Chondrocyte (in vitro differentiated cells): ENCODE measurements at places on chromosomes 7 and 10. TPM values are rescaled to one million over a fixed set of nuclear protein-coding genes. Genes with fewer than 3 reads are reported as not detected.
A peak's percentile ranks its signal among the peaks of the same experiment; 100 is the strongest.

The SHTN1 gene
- total RNA-seq = 20.2 to 24.7 TPM (median 20.6 TPM) in 3 replicates

The VENTX gene
- total RNA-seq = not detected in 3 replicates

The PDZD7 gene
- 1.4 to 1.8 TPM (median 1.7 TPM) in 3 replicates for total RNA-seq

The OR6V1 gene
- not detected in 3 replicates for total RNA-seq

The ZKSCAN1 gene
- total RNA-seq = 61.5 to 72.1 TPM (median 62.3 TPM) in 3 replicates

DNA sequence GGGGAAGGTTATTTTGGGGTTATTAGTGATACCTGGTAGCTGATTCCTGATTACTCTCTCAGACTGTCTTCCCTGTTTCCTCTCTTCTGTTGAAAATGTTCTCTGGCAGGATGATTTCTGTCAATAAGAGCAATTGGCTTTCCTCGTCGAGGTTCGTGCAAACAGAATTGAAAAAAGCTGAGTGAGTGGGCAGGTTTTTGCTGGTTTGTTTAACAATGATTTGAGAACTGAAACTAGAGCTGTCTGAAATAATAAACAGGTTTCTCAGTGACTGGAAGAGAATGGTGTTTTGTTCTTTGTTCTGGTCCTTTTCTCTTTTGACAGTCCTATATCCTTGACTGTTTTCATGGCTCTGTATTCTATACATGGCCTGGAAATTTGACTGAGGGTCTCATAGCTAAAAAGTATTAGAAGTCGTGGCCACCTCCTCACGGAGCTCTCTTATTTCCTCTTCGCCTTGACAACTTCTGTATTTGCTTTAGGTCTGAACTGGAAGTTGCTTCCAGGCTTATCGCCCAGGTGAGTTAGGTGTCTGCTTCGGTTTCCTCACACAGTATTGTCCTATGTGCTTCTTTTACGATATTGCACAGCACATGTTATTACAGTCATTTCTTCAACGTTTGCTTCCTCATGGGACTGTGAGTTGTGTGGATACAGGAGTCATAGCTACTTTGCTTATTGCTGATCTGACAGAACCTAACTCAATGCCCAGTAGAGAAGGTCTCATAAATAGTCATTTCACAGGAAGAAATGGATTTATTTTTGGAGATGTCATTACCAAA lies 403.6 kb downstream of the NRG3 start:
- no peaks in the 10 kb centered on the region for H3K36me3 ChIP-seq
- no peaks in the 10 kb centered on the region for H3K4me1 ChIP-seq
- DNase-seq = no peak
- no peak overlapping the region for H3K27ac ChIP-seq

- peaks cover 30% of the 10 kb centered on the region for H3K4me1 ChIP-seq
- H3K27ac ChIP-seq = peak overlapping the region; percentile 80
- H3K36me3 ChIP-seq = no peaks in the 10 kb centered on the region
- no peaks in the 10 kb centered on the region for H3K27me3 ChIP-seq
- DNase-seq = no peak
Observed at GRCh38 chr7:73879977-73880681, 19.2 kb downstream of the TMEM270 start.

- H3K36me3 ChIP-seq = no peaks in the 10 kb centered on the region
- no peak for DNase-seq
- no peak overlapping the region for H3K27ac ChIP-seq
- H3K4me3 ChIP-seq = no peak overlapping the region
- H3K27me3 ChIP-seq = peaks cover 12% of the 10 kb centered on the region
- no peaks in the 10 kb centered on the region for H3K4me1 ChIP-seq
Observed at GRCh38 chr7:103857435-103857834, 132.0 kb downstream of the RELN start.

GRCh38 chr10:94631077-94631875 lies 52.3 kb upstream of the CYP2C18 start:
- H3K4me1 ChIP-seq = no peaks in the 10 kb centered on the region
- no peak for DNase-seq
- H3K4me3 ChIP-seq = no peak overlapping the region
- H3K36me3 ChIP-seq = peaks cover 13% of the 10 kb centered on the region
- no peaks in the 10 kb centered on the region for H3K27me3 ChIP-seq
- no peak overlapping the region for H3K27ac ChIP-seq

GRCh38 chr10:47349941-47350371 lies 1.8 kb downstream of the RBP3 start:
- no peak overlapping the region for H3K4me3 ChIP-seq
- H3K27me3 ChIP-seq = peaks cover 6% of the 10 kb centered on the region
- no peaks in the 10 kb centered on the region for H3K4me1 ChIP-seq
- peak; percentile 94 for DNase-seq

- H3K4me1 ChIP-seq = peaks cover 15% of the 10 kb centered on the region
- DNase-seq = peak; percentile 52
- no peaks in the 10 kb centered on the region for H3K36me3 ChIP-seq
- no peak overlapping the region for H3K4me3 ChIP-seq
- H3K27ac ChIP-seq = no peak overlapping the region
Observed at GRCh38 chr7:99221866-99222265, 14.0 kb upstream of the KPNA7 start.

- H3K36me3 ChIP-seq = no peaks in the 10 kb centered on the region
- no peak for DNase-seq
- H3K4me1 ChIP-seq = peaks cover 29% of the 10 kb centered on the region
- no peak overlapping the region for H3K27ac ChIP-seq
- no peaks in the 10 kb centered on the region for H3K27me3 ChIP-seq
Observed at GRCh38 chr7:33745934-33746333, 159.4 kb upstream of the BMPER start.

DNA sequence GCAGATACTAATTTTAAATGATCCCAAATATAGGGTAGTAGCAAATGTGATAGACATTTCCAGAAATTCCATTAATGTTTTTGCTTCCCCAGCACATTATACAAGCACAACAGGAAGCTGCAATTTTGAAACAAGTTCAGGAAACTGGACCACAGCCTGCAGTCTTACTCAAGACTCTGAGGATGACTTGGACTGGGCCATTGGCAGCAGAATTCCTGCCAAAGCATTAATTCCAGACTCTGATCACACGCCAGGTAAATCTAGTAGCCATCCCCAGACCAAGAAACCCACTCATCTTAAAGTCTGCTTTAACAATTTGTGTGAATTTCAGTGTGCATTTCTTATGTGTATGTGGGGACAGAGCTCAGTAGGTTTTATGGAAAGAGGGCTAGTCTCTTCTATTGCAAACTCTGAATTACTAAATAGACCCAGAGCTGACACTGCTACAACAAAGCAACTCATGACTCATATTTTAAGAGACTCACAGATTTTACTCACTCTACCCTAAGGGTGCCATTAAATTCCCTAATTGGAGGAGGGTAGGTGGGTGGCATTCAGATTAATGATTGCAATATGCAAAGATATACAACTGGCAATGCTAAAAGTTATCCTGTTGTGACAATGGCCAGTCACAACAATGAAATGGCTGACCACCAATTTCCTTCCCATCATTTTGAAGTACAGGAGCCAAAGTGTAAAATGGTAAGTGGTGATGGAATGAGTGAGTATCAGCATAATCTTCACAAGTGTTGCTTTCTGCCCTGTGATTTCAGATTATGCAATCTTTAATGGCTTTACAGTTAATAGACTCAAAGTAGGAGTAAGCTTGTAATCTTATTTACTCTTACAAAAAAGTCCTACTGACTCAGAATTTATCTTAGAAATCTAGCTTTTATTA lies 317.6 kb upstream of the PLXDC2 start:
- no peak overlapping the region for H3K27ac ChIP-seq
- H3K4me3 ChIP-seq = no peak overlapping the region
- no peaks in the 10 kb centered on the region for H3K36me3 ChIP-seq
- peaks cover 3% of the 10 kb centered on the region for H3K27me3 ChIP-seq
- no peak for DNase-seq

GRCh38 chr7:46932676-46933424 lies 649.1 kb downstream of the TNS3 start:
- no peak for DNase-seq
- no peaks in the 10 kb centered on the region for H3K27me3 ChIP-seq
- H3K4me3 ChIP-seq = no peak overlapping the region
- peaks cover 46% of the 10 kb centered on the region for H3K4me1 ChIP-seq
- H3K27ac ChIP-seq = peak overlapping the region; percentile 98

- H3K4me3 ChIP-seq = no peak overlapping the region
- peaks cover 2% of the 10 kb centered on the region for H3K36me3 ChIP-seq
- no peak overlapping the region for H3K27ac ChIP-seq
- H3K27me3 ChIP-seq = no peaks in the 10 kb centered on the region
- H3K4me1 ChIP-seq = peaks cover 7% of the 10 kb centered on the region
- no peak for DNase-seq
Observed at GRCh38 chr7:155752756-155753445, 59.4 kb downstream of the SHH start.

DNA sequence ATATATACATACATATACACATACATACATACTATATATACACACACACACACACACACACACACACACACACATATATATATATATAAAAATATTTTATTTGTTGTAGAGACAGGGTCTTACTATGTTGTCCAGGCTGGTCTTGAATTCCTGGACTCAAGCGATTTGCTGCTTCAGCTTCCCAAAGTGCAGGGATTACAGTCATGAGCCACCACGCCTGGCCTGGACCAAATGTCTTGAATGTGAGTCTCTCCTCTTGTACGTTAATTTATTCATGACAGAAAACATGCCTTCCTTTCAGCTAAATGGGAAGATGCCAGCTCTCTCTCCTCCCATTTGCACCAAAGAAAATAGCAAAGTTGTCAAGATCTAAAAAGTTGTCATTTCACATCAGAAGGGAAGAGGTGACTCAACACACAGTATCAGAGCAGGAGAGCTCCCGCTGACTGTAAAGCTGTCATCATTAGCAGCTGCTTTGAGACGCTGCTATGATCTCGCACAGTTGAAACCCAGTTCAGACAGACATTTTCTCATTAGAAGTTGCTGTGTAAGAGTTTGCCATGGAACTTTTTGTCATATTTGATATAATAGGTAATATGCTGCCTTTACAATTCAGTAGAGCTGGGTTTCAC lies 224.3 kb downstream of the SFMBT2 start:
- peaks cover 2% of the 10 kb centered on the region for H3K36me3 ChIP-seq
- H3K4me3 ChIP-seq = no peak overlapping the region
- H3K27ac ChIP-seq = no peak overlapping the region
- no peaks in the 10 kb centered on the region for H3K4me1 ChIP-seq
- no peak for DNase-seq

GRCh38 chr7:252981-253380 lies 37.0 kb upstream of the FOXL3 start:
- H3K4me1 ChIP-seq = no peaks in the 10 kb centered on the region
- DNase-seq = no peak
- no peak overlapping the region for H3K27ac ChIP-seq
- H3K36me3 ChIP-seq = peaks cover 13% of the 10 kb centered on the region
- no peaks in the 10 kb centered on the region for H3K27me3 ChIP-seq
